Hematopoietic multipotent progenitor cell treated with erythropoietin and hydrocortisone succinate and interleukin-3 and kit ligand, for 6 days (in vitro differentiated cells): ENCODE measurements at places on chromosomes 16 and 17.

DNA sequence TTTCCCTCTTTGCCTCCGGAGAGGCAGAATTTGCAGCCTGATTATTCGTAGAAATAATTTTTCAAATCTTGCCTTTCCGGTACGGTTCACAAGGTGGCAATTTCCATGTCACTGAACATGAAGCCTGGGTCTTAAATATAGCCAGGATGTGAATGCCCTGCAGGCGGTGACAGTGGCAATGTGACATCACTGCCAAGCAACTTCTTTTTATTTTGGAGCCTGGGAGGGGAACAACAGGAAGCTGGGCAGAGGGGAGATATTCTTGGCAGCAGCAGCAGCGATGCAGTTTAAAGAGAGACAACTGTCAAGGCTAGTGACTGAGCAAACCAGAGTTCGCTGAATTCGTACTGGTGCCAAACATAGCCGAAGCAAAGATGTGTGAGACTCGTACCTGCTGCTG, 171.1 kb downstream of the SNX29 start:
- peak; percentile 19 for DNase-seq

- no peak for DNase-seq
These were observed 43.7 kb downstream of the SEC14L1 start for GRCh38 chr17:77184474-77184873.

DNA sequence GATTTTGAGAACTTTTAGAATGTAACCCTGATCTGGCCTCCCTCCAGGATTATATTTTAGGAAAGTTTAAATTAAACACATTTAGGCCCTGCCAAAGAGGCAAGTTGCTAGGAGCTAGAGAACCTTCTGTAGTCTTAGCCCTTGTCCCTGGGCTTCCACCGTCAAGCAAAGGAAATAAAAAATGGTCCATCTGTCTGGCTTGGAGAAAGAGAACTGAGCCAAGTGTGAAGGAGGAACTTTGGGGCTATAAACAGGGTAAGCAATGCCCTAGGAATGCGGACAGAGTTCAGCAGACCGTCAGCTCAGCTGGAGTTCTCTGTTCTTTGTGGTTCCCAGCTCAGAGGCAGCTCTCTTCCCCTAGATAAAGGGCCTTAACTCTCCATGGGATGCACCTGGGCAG, 29.6 kb downstream of the RCVRN start:
- no peak for DNase-seq

- DNase-seq: no peak
These were observed 157.2 kb upstream of the CACNG3 start for GRCh38 chr16:24098896-24099295.

DNA sequence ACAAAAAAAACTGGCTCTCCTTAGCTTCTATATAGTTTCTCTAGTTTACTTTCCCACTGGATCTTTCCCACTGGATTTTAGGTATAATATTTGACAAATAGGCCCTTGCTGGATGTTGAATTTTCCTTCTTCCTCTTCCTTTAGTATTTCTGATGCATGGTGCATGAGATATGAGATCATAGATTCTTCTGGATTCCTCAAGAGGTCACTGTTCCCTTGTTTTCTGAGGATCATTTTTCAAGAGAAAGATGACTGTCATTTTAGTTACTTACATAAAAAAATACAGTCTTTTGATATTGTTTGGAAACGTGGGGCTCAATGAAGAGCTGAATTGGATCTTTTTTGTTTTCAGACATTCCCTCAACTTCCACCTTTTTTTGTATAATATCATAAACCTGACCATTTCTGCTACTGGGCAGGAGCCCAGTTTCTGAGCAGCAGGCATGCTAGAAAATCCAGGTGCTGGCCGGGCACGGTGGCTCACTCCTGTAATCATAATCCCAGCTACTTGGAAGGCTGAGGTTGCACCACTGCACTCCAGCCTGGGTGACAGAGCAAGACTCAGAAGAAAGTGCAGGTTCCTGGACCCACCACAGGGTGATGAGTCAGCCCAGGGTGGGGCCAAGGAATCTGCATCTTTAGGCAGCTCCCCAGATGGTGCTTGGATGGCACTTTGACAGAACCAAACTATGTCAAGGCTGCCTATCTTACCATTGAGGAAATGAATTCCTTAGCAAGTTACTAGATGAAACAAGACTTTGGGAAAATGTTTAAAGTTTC, 70.3 kb downstream of the SDR42E1 start:
- DNase-seq: peak; percentile 72

GRCh38 chr17:56739776-56740175, 93.9 kb downstream of the C17orf67 start:
- no peak for DNase-seq

DNA sequence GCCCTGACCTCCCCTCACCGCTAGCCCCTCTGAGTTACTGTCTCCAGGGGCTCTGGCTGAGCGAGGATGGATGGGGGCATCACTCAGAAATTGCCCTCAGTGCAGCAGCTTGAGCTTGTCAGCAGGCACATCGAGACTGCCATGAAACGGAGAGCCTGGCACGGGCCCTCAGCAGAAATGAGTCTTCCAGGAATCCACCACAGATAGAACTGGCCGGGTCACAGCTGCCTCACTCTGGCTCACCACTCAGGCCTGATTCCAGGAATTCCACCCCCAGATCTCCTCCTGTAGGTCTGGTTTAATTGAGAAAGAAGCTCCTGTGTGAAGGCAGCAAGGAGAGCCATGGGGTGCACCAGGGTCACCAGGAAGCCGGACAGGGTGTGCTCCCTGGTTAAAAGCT, 85.5 kb downstream of the GSG1L start:
- no peak for DNase-seq

DNA sequence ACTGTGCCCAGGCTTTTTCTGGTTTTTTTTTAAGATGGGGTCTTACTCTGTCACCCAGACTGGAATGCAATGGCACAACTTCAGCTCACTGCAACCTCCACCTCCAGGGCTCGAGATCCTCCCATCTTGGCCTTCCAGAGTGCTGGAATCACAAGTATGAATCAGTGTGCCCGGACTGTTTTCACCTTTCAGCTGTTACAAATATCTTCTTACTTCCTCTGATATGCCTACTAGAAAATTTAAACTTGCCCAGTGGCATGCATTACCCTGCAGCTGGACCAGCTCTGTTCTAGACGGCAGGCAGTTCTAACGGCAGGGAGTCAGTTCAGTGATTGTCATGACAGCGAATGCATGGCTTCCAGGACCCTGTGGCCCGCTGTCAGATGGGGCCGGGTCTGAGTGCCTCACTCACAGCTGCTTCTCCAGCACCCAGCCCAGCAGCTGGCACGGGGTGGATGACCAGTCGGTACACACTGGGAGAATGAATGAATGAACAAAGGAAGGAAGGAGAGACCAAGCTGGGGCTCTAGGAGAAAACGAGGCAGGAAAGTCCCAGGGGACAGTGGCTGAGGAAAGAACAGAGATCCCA, 28.0 kb upstream of the LITAF start:
- DNase-seq: no peak

DNA sequence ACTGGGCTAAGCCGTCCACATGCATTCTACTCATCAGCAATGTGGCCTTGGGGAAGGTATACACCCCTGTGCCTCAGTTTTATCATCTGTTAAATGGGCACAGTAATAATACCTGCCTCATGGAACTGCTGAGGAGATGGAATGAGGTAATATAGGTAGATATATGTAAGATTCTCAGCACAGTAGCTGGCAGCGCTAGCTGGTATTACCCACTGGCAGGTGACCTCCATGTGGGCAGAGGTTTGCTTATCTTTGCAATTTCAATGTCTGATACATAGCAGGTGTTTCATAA, 1.2 kb upstream of the SGCA start:
- no peak for DNase-seq

DNA sequence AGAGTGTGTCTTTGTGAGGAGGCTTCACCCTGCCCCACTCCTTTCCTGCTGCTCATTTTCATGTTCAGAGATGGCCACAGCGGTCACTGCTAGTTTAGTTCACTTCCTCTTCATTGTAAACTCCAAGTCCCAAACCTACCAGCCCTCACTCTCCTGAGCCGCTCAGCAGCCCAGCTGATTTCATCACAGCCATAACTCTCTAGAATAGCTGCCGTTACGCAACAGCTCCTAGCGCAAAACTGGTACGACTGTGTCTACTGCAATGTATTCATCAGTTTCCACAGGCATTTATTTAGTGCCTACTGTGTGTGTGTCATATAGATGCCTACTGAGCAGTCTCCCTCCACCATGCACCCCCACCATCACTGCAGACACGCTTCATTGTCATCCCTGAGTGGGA, 233.5 kb upstream of the RPL38 start:
- DNase-seq: peak; percentile 82

- no peak for DNase-seq
These were observed 13.5 kb downstream of the COX6A2 start for GRCh38 chr16:31414706-31415105.
